ENCODE measurements at places on chromosomes 11 and 22.

GRCh38 chr11:19929655-19930054, 217.0 kb downstream of the NAV2 start:
- DNase-seq = no peak
- no peak overlapping the region for H3K4me3 ChIP-seq
- no peak overlapping the region for H3K27ac ChIP-seq
- no peaks in the 10 kb centered on the region for H3K4me1 ChIP-seq
- H3K27me3 ChIP-seq = no peaks in the 10 kb centered on the region

DNA sequence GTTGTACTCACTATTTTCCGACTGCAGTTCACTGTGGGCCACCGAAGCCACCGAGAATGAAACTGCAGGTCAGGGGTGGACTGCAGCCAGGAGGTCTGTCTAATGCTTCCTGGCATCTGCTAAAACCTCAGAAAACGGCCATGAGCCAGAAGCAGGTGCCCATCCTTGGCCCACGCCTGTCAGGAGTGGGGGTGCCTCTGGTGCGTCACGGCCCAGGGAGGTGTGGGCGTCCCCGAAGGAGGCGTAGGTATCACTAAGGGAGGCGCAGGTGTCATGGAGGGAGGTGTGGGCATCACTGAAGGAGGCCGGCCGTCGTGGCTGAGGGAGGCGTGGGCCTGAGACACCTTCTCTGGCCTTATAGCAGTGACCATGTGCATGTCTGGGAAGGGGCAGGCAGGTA, 456.2 kb downstream of the TBC1D22A start:
- H3K36me3 ChIP-seq = no peaks in the 10 kb centered on the region
- DNase-seq = no peak
- H3K4me3 ChIP-seq = no peak overlapping the region
- no peaks in the 10 kb centered on the region for H3K4me1 ChIP-seq
- no peak overlapping the region for H3K27ac ChIP-seq

DNA sequence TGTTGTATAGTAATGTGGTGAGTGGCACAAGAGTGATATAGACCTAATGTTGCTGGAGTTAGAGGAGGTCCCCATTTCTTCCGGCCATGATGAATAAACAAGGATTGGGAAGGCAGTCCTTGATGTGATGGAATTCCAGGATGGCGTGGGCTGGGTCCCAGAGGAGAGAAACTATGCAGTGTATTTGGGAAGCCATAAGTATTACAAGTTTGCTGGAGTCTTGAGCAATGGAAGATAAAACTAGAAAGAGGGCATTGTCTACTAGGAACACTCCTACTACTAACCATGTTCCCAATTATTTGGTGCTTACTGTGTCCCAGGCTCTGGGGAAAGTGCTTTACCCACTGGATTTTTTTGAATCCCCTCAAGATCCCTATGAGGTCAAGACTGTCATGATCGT, 20.0 kb downstream of the LDLRAD3 start:
- DNase-seq = no peak
- no peak overlapping the region for H3K4me3 ChIP-seq
- no peak overlapping the region for H3K27ac ChIP-seq
- H3K27me3 ChIP-seq = peaks cover 12% of the 10 kb centered on the region

GRCh38 chr11:118212781-118213191, 12.0 kb downstream of the JAML start:
- H3K27me3 ChIP-seq = no peaks in the 10 kb centered on the region
- DNase-seq = no peak
- H3K36me3 ChIP-seq = no peaks in the 10 kb centered on the region
- no peak overlapping the region for H3K4me3 ChIP-seq

- H3K27ac ChIP-seq = no peak overlapping the region
- no peaks in the 10 kb centered on the region for H3K27me3 ChIP-seq
- H3K4me3 ChIP-seq = no peak overlapping the region
- H3K4me1 ChIP-seq = peaks cover 3% of the 10 kb centered on the region
These were observed 33.5 kb downstream of the ENTHD1 start for GRCh38 chr22:39859903-39860588.

DNA sequence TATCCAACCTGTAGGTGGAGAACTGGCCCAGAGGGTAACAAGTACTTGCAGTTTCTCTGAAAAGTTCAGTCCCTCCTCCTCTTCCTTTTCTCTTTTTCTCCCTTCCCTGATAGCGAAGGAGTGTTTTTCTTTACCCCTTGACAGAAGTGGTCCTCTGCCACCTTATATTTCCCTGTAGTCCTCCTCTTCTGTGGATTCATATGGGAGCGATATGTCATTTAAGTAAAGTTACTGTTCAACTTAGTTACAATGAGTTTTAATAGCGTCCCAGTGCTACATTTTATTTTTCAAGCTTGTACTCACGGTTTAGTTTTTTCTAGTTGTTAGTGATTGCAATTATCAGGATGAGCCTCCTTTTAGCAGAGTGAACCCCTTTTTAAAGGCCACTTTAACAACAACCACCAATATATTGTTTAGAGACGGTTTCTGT, 1.4 kb downstream of the PCF11 start:
- H3K4me1 ChIP-seq = peaks cover 16% of the 10 kb centered on the region
- no peaks in the 10 kb centered on the region for H3K27me3 ChIP-seq
- H3K27ac ChIP-seq = peak overlapping the region; percentile 98
- no peak for DNase-seq
- H3K4me3 ChIP-seq = peak overlapping the region; percentile 98

DNA sequence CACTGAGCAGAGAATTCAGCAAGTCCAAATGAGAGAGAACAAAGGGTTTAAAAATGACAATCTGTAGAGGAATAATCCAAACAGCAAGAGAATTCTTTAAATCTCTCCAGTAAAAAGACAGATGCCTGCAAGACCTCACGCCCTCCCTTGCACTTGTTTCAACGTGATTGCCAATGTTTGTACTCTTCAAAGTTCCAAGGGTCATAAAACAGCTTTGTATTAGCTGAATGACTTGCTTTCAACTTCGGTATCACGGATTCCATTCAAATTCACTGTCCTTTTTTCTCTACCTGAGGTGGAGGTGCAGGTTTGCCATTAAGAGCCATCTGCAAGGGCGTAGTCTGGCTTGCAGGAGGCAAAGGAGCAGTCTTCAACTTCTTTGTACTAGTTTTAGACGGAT, 41.1 kb upstream of the CHRNA10 start:
- DNase-seq = no peak
- H3K36me3 ChIP-seq = peaks cover 9% of the 10 kb centered on the region
- no peak overlapping the region for H3K27ac ChIP-seq
- H3K4me1 ChIP-seq = no peaks in the 10 kb centered on the region

DNA sequence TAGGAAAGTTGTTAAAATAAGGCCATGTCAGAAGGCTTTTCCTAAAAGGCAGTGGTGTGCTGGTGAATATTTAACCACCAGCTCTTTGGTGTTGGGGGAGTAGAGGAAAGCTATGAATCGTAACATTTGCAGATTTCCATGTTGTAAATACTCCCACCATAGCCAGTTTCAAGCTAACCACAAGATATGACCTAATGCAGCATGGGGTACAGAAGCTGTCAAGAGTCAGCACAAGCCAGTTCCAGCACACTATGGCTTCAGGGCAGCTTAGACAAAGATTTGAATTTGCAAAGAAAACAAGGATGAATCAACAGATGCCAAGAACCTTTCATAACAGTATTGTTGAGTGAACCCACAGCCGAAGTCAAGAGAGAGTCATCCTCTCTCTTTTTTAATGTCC, 40.0 kb downstream of the COMMD9 start:
- H3K27me3 ChIP-seq = peaks cover 7% of the 10 kb centered on the region
- no peaks in the 10 kb centered on the region for H3K36me3 ChIP-seq
- no peaks in the 10 kb centered on the region for H3K4me1 ChIP-seq
- H3K27ac ChIP-seq = no peak overlapping the region

GRCh38 chr11:106853850-106854401, 164.3 kb downstream of the GUCY1A2 start:
- no peak overlapping the region for H3K4me3 ChIP-seq
- H3K36me3 ChIP-seq = no peaks in the 10 kb centered on the region
- no peak overlapping the region for H3K27ac ChIP-seq
- no peak for DNase-seq
- H3K27me3 ChIP-seq = no peaks in the 10 kb centered on the region

GRCh38 chr11:61071913-61072312, 30.4 kb upstream of the CD5 start:
- H3K36me3 ChIP-seq = peaks cover 4% of the 10 kb centered on the region
- H3K27ac ChIP-seq = peak overlapping the region; percentile 83
- DNase-seq = no peak
- H3K4me1 ChIP-seq = peaks cover 70% of the 10 kb centered on the region
- H3K27me3 ChIP-seq = no peaks in the 10 kb centered on the region
- no peak overlapping the region for H3K4me3 ChIP-seq

- peak within 1 kb of the TSS; percentile 60 for H3K4me3 ChIP-seq
- peaks cover 19% of the 10 kb centered on the region for H3K4me1 ChIP-seq
- no peaks in the 10 kb centered on the region for H3K27me3 ChIP-seq
- DNase-seq = peak; percentile 62
These were observed at the start of gene BCR for GRCh38 chr22:23180301-23180892. Gene BCR (plus strand): TSS chr22:23180509. CDS start chr22:23180961, 452 bp downstream.

- no peaks in the 10 kb centered on the region for H3K4me1 ChIP-seq
- H3K36me3 ChIP-seq = no peaks in the 10 kb centered on the region
- no peak for DNase-seq
- H3K27me3 ChIP-seq = no peaks in the 10 kb centered on the region
- no peak overlapping the region for H3K4me3 ChIP-seq
These were observed 349.7 kb downstream of the BUD13 start for GRCh38 chr11:116422956-116423600.

DNA sequence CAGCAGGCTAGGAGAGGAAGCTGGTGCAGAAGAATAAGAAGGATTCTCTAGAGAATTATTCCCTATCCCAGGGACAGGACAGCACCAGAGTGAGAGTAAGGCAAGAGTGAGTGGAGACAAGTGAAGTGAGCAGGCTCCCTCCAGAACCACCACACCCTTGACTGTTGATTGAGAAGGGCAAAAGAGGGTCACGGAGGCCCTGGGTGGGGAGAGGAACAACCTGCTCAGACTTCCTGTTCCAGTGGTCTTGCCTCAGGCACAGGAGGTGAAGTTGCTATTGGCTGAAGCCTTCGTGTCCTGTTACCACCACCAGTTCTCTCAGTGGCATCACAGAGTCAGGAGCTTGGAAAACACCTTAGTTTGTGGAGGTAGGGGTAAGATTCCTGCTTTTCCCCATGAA, 51.7 kb upstream of the CCDC89 start:
- H3K27ac ChIP-seq = peak overlapping the region; percentile 50
- no peak for DNase-seq
- no peaks in the 10 kb centered on the region for H3K27me3 ChIP-seq
- no peak overlapping the region for H3K4me3 ChIP-seq
- peaks cover 48% of the 10 kb centered on the region for H3K4me1 ChIP-seq

DNA sequence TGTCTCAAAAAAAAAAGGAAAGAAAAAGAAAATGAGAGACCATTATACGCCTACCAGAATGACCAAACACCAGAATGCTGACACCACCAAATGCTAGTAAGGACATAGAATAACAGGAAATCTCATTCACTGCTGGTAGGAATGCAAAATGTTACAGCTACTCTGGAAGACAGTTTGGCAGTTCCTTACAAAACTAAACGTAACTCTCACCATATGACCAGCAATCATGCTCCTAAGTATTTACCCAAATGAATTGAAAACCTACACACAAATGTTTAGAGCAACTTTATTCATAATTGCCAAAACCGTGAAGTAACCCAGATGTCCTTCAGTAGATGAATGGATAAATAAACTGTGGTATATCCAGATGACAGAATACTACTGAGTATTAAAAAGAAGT, 7.2 kb downstream of the CHKA start:
- DNase-seq = no peak
- no peak overlapping the region for H3K27ac ChIP-seq
- H3K27me3 ChIP-seq = no peaks in the 10 kb centered on the region

GRCh38 chr11:12784445-12784844, 110.2 kb downstream of the TEAD1 start:
- H3K27ac ChIP-seq = no peak overlapping the region
- H3K4me1 ChIP-seq = no peaks in the 10 kb centered on the region
- H3K36me3 ChIP-seq = no peaks in the 10 kb centered on the region
- H3K4me3 ChIP-seq = no peak overlapping the region

- no peaks in the 10 kb centered on the region for H3K4me1 ChIP-seq
- no peaks in the 10 kb centered on the region for H3K36me3 ChIP-seq
- no peak overlapping the region for H3K4me3 ChIP-seq
- H3K27me3 ChIP-seq = peaks cover 8% of the 10 kb centered on the region
- no peak overlapping the region for H3K27ac ChIP-seq
These were observed 227.5 kb downstream of the ADAMTS15 start for GRCh38 chr11:130675917-130676316.

- no peaks in the 10 kb centered on the region for H3K4me1 ChIP-seq
- no peak overlapping the region for H3K27ac ChIP-seq
- H3K27me3 ChIP-seq = no peaks in the 10 kb centered on the region
- no peak overlapping the region for H3K4me3 ChIP-seq
These were observed 21.7 kb upstream of the KIAA0930 start for GRCh38 chr22:45262195-45262930.

- H3K36me3 ChIP-seq = no peaks in the 10 kb centered on the region
- H3K27ac ChIP-seq = no peak overlapping the region
- H3K27me3 ChIP-seq = no peaks in the 10 kb centered on the region
These were observed 10.8 kb upstream of the RASSF10 start for GRCh38 chr11:12998336-12998735.

DNA sequence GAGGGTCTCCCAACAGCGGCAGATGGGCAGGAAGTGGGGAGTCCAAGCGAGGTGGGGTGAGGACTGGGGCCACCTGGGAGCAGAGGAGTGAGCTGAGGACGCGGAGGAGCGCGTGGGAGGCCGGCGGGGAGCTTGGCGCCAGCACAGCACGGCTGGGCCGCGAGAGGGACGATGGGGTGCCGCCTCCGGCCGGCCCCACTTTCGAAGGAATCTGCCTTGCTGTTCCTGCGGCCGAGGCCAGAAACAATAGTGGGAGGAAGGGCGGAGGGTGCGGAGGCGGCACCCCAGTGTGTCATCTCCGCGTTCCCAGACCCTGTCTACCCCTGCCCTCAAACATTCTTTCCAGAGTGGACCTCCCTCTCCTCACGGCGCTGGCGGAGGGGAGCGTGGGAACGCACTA, 5.5 kb downstream of the INS start:
- H3K27ac ChIP-seq = no peak overlapping the region
- no peaks in the 10 kb centered on the region for H3K36me3 ChIP-seq
- H3K27me3 ChIP-seq = peaks cover 50% of the 10 kb centered on the region

- H3K27ac ChIP-seq = no peak overlapping the region
- H3K4me1 ChIP-seq = no peaks in the 10 kb centered on the region
- no peaks in the 10 kb centered on the region for H3K36me3 ChIP-seq
- DNase-seq = no peak
- no peaks in the 10 kb centered on the region for H3K27me3 ChIP-seq
- no peak overlapping the region for H3K4me3 ChIP-seq
These were observed 27.3 kb downstream of the CSTPP1 start for GRCh38 chr11:46963844-46964243.

GRCh38 chr11:70226183-70226582, 23.1 kb downstream of the FADD start:
- no peak for DNase-seq
- no peaks in the 10 kb centered on the region for H3K27me3 ChIP-seq
- H3K36me3 ChIP-seq = no peaks in the 10 kb centered on the region
- no peak overlapping the region for H3K4me3 ChIP-seq

GRCh38 chr11:96101146-96101545, 177.2 kb upstream of the MTMR2 start:
- H3K36me3 ChIP-seq = no peaks in the 10 kb centered on the region
- H3K4me1 ChIP-seq = no peaks in the 10 kb centered on the region
- H3K4me3 ChIP-seq = no peak overlapping the region
- H3K27ac ChIP-seq = no peak overlapping the region
- DNase-seq = no peak
- H3K27me3 ChIP-seq = no peaks in the 10 kb centered on the region

Measured in T-cell (primary cell).